ENCODE measurements at places on chromosomes 6 and 20. TPM values are rescaled to one million over a fixed set of nuclear protein-coding genes. Genes with fewer than 3 reads are reported as not detected.

Gene WFDC12
- not detected for total RNA-seq

Gene CDK5RAP1
- total RNA-seq = 25.3 TPM

Gene TNF
- 0.42 TPM for total RNA-seq

Gene EGFL8
- total RNA-seq = 8.4 TPM

Gene C2
- 19.8 TPM for total RNA-seq

Gene NKX2-4
- not detected for total RNA-seq

Gene OR2H1
- not detected for total RNA-seq

Gene ILRUN
- total RNA-seq = 147 TPM

Gene SOBP
- total RNA-seq = 17.5 TPM

Gene TMEM217
- total RNA-seq = 0.15 TPM

Gene KHDC1L
- total RNA-seq = not detected

Gene MAN1A1
- 25.2 TPM for total RNA-seq

Gene MARCKS
- 18.4 TPM for total RNA-seq

DNA sequence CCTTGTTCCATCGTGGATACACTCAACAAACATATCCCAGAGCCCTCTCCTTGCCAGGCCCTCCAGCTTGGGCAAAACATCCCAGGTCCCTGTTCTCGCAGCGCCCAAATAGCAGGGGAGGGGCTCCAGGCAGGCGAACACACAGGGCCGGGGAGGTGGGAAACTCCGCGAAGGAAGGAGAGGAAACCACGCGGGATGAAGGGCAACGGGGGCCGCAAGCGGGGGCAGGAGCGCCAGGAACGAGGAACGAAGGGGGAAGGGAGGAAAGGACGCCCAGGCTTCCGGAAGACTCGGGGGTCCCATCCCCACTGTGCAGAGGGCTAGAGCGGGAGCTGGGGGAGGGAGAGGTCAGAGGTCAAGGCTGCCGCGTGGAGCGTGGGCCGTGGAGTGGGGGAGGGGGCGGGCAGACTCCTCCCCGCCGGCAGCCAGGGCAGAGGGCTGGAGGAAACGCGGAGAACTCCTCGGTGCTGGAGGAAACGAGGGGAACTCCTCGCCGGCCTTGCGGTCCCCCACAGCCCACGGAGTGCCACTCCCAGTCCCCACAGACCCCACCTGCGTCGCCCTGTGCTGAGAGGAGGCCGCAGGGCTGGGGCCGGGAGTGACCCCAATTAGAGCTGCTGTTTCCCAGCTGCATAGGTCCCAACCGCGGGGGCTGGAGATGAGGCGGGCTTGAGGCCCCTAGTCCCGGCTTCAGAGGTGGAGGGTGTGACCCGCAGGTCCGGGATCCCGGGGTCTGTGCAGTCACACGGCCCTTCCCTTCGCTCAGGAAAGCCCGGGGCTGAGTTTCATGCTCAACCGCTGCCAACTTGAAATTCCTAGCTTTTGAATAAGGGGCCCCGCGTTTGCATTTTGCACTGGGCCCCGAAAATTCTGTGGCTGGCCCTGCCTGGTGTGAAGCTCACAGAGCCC lies 1.2 kb upstream of the RBM38 start:
- peak; percentile 72 for DNase-seq

- no peak for DNase-seq
Observed at GRCh38 chr20:13029687-13030375, 21.1 kb downstream of the SPTLC3 start.

DNA sequence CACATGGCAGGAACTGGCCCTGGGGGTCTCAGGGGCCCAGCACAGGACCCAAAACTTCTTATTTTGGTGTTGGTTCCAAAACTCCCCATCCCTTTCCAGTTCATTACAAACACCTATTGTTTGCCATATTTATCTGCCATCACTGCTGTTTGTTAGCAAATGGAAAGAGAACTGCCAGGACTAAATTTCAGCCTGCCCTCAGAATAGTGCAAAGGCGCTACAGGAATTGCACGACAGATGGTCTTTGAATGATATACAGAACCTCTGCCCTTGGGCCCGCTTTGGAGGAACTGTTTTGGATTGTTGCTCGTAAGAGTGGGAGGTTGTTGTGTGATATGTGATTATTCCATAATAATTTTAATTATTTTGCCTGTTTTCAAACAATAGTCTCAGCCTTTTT lies 199.0 kb upstream of the FBXL4 start:
- DNase-seq = no peak

DNA sequence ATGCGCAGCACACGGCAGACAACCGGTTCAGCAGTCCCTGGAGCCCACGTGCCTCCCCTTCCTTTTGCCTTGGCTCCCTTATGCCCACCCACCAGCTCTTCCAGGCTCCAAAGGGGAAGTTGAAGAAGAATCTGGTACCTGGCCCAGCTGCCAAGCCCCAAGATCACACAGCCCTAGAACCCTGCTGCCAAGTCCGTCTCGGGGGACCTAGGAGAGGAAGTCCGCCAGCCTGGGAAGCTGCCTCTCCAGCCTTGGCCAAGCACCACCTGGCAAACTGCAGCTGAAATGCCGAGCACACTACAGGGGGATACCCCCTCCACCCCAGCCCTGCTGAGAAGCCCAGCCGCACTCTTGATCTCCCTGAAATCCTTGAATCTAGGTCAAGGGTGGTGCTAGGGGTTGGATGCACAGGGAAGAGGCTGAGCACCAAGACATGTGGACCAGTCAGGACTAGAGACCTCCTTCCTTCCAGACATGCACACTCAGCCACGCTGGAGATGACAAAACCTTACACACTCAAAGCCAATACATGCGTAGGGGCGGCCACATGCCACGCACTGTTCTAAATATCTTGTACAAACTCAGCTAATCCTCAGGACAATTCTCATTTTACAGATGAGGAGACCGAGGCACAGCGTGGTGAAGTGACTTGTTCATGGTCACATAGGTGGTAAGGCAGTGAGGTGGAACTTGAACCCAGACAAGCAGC lies 124.1 kb downstream of the PREX1 start:
- DNase-seq = peak; percentile 63

- DNase-seq = no peak
Observed at GRCh38 chr20:39188266-39188765, 226.2 kb downstream of the DHX35 start.

GRCh38 chr20:21118138-21118537 lies 7.7 kb upstream of the KIZ start:
- DNase-seq = no peak

GRCh38 chr6:161238081-161238480 lies 35.8 kb downstream of the AGPAT4 start:
- DNase-seq = no peak

DNA sequence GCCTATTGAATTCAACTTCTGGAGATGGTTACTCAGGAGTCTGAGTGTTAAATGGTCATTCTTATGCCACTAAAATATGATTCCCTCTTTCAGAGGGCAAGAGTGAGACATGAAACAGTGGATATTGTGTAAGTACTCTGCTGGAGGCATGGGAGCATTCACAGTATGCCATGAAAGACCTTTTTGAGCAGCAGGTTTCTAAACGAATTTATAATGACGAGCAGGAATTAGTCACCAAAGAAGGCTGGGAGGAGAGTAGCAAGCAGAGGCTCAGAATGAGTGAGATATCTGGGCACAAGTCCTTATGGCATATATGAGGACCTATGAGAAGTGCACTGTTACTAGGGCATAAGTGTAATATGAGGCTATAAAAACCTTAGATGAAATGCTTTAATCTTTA lies 10.9 kb upstream of the MYB start:
- DNase-seq = no peak

GRCh38 chr20:52179331-52180179 lies 12.0 kb downstream of the ZFP64 start:
- no peak for DNase-seq

DNA sequence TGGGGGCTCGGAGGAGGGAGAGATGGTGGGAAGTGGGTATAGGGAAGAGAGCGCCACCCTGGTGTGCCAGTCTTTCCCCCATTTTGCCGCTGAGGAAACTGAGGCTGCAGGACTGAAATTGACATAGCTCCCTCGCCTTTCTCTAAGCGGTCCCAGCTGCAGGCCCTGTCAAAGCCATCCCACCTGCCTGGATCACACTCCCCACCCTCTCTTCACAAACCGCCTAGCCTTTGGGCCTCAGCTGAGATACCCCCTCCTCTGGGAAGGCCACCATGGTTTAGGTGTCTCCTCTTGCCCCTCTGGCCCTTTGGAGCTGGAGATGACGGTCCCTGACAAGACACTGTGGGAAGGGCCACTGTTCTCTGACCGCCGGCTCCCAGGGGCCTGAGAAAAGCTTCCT lies 16.9 kb downstream of the SRC start:
- no peak for DNase-seq

- no peak for DNase-seq
Observed at GRCh38 chr6:25202504-25202903, 76.7 kb upstream of the CARMIL1 start.

DNA sequence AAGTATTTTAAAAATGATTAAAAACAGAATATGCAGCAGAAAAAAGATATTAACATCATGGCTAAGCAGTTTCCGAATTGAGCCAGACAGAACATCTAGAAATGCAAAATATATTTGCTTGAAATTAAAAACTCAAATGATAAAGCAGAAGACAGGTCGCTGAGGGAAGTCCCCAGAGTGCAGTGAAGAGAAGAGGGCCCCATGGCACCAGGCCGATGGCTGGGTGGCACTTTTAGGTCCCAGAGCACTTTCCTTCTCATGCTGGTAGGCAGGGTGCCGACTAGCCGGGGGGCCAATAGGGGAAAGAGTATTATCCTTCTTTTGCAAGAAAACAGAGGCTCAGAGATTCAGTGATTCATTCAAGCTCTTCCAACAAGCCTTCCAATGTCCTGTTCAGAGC lies 58.9 kb downstream of the MYH7B start:
- DNase-seq = no peak

- DNase-seq = no peak
Observed at GRCh38 chr6:40924839-40925238, 114.2 kb downstream of the UNC5CL start.

- DNase-seq = no peak
Observed at GRCh38 chr6:15344831-15345230, 99.0 kb downstream of the JARID2 start.

DNA sequence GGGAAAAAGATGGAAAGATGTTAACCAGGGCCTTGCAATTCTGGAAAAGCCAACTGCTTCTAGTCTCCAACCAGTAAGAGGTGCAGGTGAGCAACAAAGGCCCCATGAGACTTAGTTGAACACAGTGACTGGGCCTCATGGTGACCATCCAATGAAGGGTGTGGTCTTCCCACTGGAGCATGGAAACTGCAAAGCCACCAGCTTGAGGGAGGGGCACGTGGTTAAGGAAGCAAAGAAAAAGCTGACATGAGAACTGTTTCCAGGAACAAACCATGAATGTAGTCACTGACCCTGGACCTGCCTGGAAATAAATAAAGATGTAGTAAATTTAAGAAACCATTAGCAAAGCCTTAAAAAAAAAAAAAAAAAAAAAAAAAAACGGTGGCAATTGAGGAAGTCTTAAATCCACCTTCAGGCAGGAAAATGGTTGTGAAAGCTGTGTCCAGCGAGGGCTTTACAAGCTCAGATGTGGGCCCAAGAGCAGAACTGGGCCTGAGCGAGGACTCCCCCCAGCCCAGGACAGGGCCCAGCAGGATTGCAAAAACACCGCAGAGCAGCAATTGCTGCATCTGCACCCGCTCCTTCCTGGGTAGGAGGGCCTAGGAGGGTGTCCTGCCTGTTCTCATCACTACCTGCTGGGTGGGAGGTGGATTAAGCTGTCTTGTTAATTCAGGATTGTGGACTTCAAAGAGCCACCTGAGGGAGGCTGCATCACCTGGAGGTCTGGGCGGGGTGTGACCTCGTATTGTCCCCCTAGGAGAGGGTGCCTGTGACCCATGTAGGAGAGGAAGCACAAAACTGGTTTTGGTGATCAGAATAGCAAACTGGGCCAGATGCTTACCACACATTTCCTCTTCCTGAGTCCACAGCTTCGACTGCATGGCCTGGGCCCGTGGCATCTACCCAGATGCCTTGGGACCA lies 10.3 kb downstream of the GFRA4 start:
- DNase-seq = no peak

- DNase-seq = peak; percentile 89
Observed at GRCh38 chr6:43771858-43772680, 2.1 kb downstream of the VEGFA start.

GRCh38 chr6:110781522-110782214 lies 33.6 kb downstream of the CDK19 start:
- no peak for DNase-seq

DNA sequence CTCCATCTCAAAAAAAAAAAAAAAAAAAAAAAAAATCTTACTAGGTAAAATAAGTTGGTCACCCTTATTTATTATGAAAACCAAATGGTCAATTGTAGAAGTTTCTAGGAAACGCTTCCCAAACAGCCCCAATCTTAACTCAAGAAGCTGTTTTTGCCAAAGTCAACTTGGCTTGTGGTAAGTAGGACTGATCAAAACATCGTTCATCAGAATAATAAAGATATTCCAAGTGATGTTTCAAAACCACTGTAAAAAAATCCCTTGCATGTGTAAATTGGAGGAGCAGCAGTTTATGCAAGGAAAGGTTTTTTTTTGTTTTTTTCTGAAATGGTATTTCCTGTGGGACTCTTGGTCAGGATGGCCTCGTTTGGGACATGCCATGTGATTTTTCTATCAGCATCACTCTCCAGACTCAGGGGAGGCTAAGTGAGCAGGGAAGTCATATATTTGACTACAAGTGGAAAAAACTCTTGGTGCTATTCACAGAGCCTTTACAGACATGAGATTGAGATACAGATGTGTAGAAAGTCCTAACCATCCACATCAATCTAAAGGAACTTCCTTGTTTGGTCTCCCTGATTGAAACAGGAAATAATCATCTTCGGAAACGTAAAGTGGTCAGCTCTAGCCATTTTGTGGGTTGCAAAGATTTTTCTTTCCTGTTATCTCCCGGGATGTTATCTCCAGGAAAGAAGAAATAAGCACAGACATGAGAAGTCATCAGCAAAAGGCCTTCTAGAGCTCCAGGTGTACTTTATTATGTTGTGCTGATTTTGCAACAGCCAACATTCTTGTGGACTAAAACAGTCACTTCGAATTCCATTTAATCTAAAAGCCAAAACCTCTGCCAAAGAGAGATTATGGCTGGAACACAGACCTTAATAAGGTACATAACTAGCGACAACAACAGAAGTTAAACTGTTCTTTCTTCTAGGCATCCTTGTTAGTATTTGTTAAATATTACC lies 177.8 kb downstream of the EDN1 start:
- DNase-seq = no peak

- no peak for DNase-seq
Observed at GRCh38 chr6:45586216-45587171, 208.8 kb upstream of the SUPT3H start.

- DNase-seq = no peak
Observed at GRCh38 chr6:23587582-23587981, 538.4 kb upstream of the NRSN1 start.

- DNase-seq = no peak
Observed at GRCh38 chr6:73032586-73032985, 192.7 kb downstream of the KHDC1L start.

DNA sequence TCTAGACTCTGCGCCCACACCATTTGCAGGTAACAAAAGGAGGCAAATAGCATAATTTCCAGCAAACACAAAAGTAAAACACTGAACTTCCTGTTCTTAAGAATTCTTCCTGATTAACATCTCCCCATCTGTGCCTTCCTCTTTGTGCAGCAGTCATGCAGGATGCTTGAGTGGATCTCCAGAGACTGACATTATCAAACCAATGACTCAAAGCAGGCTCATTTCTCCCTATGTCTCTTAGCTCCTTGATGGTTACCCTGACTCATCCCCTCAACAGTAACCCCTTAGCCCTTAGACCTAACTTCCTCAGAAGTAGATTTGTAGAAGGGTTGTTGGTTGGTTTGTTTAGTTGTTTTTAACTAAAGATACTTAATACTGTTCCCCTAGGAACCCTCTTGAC lies 137.0 kb upstream of the RIN2 start:
- no peak for DNase-seq

Measured in right cardiac atrium (tissue), 5 donors.